HFFc6 (cell line): ENCODE measurements at places on chromosomes 3 and 15. TPM values are rescaled to one million over a fixed set of nuclear protein-coding genes. Genes with fewer than 3 reads are reported as not detected.

- no peak for DNase-seq
Observed at GRCh38 chr15:33005582-33005981, 188.9 kb downstream of the FMN1 start.

Gene GOLGA8H
- not detected in 3 replicates for total RNA-seq

DNA sequence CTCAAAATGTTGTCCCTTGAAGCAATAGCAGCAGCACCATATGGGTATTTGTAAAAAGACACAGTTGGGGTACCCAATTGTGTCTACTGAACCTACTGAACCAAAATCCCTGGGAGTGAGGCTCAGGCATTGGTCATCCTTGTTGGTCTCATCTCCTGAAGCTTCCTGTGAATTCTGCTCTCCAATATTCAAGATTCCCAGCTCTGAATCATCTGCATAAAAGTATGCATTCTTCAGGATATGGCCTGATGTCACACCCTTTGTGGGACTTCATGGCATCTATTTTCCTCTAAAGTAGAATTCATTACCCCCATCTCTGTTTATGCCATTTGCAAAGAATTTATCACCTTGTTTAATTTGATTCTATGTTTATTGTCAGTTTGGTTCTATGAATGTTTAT is 13.3 kb upstream of the PTX3 start:
- peak; percentile 59 for DNase-seq

GRCh38 chr3:56076746-56077145 is 391.5 kb downstream of the ERC2 start:
- DNase-seq = no peak

DNA sequence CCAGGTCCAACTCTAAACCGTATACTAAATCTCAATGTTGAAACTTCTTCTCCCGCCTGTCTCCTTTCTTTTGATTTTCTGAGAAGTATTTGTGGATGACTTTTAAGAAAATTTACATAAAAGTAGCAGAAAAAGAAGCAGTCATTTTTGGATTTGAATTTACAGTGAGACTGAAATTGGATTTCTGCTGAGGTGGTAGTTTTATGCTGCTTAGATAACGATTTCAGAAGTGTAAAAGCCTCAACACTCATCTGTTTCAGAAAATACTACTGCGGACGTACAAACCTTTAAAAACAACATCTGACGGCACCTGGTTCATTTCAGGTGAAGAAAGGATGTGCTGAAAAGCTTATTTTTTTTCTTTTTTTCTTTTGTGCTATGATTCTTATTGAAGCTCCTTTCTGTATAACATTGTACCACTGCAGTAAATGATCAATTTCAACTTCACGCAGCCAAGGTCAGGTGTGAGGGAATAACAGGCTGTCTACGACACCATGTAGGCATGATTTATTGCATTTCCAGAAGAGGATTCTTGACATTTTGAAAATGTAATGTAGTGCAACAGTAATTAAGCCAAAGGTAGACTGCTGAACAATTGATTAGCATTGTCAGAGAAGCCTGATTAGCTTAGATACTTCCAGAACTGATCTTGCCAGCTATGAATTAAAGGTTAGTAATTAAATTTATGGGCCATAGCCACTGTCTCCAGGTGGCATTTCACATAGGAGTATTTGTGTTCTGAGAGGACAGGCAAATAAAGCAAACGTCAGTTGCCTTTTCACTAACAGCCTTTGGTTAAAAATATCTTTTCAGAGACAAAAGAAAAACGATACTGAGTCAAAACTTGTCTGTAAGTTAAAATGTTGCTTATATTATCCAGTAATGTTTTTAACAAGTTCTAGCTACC is 134.6 kb upstream of the KBTBD8 start:
- DNase-seq = no peak

GRCh38 chr3:23726811-23727548 is 78.8 kb upstream of the UBE2E1 start:
- DNase-seq = no peak

GRCh38 chr3:131903988-131904415 is 130.8 kb downstream of the CPNE4 start:
- DNase-seq = peak; percentile 97

DNA sequence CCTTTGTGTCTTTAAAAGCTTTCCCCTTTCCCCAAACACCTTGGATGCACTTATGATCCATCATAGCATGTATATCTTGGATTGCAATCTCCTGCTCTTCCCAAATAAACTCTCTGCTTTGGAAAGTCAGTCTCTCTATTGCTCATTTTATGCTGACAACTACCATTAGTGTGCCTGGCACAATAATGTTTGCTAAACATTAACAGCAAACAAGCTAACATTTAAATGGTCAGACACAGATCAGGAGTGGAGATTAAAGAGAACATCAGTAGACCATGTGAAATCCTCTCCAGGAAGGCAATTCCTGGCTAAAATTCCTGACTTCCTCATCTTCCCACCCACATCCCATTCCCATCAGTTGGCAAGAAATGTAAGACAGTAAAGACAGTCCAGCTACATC is 44.3 kb upstream of the EIF1B start:
- no peak for DNase-seq

DNA sequence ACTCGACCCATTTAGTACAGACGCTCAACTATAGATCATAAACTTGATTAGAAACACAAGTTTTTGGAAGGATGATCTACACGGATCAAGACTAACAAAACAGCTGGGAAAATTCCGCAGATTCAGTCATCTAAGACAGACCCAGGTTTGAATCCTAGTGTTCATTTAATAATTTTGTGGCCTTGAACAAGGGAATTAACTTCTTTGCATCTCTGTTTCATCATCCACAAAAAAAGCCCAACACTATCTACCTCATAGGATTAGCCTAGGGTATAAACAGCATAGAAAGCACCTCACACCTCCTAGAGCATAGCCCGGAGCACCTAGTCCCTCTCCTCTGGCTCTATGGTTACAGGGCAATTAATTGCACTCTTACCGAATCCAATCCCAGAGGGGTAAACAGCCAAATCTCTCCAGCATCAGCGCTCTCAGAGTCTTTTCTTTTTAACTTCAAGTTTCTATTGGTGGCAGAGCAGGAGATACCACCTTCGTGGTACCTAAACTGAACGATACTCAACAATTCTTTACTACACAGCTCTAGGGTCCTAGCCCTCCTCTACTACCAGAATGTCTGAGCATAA is 3.5 kb downstream of the TBL1XR1 start:
- DNase-seq = no peak

- no peak for DNase-seq
Observed at GRCh38 chr15:67372543-67372942, 118.0 kb downstream of the IQCH start.

GRCh38 chr3:128180436-128180835 is 27.2 kb downstream of the EEFSEC start:
- DNase-seq = no peak

GRCh38 chr3:9649791-9650521 is 651 bp downstream of the MTMR14 start:
- DNase-seq = no peak

- DNase-seq = no peak
Observed at GRCh38 chr3:194976049-194976451, 290.4 kb downstream of the FAM43A start.

Gene AGBL1
- total RNA-seq = not detected in 2 replicates

Gene GOLGA8B
- 23.3 and 28.3 TPM in 2 replicates for total RNA-seq

GRCh38 chr3:115805520-115805919 is 182.2 kb downstream of the GAP43 start:
- no peak for DNase-seq

DNA sequence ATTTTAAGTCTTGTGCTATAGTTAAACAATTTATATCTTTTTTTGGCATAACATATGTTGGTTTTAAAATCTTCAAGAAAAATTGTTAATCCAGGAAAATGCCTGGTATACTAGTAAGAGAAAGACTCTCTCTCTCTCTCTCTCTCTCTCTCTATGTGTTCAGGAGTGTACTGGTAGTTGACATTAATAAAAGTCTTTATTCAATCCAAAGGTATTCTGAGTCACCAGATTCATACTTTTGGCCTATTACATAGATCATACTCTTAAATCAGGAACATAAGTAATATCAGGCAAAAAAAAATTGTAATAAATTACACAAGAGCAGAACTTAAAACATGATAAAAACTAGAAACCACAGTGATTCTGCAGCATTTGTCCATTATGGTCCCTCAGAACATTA is 70.2 kb downstream of the TFG start:
- DNase-seq = no peak

GRCh38 chr15:90845201-90845949 is 23.0 kb upstream of the FURIN start:
- peak; percentile 85 for DNase-seq

Gene NBEAL2
- total RNA-seq = 5.3 to 5.7 TPM (median 5.5 TPM) in 3 replicates

Gene CHRD
- total RNA-seq = 0.06 TPM in 1 of 3 replicates, not detected in the others

Gene C3orf22
- total RNA-seq = not detected in 3 replicates

Gene SOX14
- total RNA-seq = not detected in 3 replicates

Gene CD96
- not detected in 2 replicates for total RNA-seq

DNA sequence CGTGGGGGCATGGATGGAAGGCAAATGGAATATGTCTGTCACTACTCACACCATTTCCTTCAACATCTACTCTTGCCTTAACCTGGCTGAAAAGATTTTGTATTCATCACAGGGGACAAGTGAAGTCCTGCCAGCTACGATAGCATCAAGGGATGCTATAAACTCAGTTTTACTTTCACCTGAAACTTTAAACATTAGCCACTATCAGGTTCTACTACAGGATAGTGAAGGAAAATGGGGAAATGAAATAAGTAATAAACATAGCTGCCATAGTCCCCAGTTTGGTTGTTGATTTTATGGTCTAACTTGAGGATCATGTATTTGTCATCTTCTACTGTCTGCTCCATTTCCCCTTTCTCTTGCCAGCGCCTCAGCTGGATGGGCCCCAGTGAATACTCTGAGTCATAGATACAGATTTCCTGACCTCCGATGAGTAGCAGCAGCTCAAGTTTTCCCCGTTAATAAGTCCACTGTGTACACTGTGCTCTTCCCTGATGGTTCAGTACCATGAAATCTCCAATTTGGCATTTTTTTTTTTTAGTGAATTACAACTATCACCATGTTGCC is 338.2 kb upstream of the SLCO3A1 start:
- DNase-seq = peak; percentile 91

DNA sequence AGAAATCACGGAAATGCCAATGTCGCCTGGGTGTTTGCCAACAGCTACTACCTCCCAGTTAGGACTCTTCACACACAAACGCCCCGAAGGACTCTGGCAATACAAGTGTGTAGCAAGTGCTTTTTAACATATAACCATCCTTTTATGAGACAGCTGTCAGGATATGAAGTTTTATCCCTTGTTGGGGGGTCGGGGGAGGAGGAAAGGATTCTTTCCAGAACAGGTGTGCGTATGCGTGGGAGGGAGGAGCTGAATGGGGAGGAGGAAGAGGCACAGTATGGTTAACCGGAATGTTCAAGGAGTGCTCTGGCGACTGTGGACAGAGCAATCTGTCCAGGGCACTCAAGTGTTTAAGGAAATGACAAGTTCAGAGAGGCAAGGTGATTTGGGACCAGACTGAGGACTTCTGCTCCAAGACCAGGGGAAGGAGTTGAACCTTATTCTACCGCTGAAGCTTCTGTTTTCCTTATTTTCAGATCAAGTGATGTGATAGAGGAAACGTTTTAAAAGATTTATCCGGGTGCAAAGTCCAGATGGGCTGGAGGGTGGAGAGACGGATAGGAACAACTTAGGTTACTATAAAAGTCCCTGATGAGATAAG is 1.3 kb downstream of the TSPAN3 start:
- DNase-seq = no peak

Gene SPINK8
- not detected in 3 replicates for total RNA-seq

DNA sequence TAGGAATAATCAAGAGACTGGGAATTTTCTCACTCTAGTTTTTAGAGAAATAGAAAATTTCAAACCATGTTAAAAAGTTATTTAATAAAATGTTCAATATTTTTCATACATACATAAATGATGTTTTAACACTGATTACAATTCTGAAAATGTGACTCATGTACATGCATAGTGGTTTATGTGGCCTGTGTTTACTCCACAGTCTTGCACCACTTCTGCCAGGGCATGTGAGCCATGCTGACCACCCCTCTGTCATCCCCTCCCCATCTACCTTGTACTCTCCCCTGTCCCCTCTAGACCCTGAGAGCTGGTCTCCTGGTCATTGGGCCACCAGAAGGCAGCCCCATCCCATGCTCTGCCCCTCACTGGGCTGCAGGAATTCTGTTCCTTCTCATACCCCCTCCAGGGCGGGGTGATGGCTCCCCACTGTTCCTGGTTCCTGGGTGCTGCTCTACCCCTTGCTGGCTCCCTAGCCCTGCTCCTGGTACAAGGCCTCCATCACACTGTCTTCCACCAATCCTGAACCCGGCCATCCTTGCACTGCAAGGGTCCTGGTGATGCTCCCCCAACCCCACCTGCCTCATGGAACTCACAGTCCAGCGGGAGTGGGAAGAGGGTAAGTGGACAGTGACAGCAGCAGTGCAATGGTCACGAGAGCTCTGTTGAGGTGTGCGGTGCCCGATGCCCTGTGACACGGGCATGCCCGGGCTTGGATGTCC is 24.2 kb upstream of the SLC41A3 start:
- DNase-seq = no peak

DNA sequence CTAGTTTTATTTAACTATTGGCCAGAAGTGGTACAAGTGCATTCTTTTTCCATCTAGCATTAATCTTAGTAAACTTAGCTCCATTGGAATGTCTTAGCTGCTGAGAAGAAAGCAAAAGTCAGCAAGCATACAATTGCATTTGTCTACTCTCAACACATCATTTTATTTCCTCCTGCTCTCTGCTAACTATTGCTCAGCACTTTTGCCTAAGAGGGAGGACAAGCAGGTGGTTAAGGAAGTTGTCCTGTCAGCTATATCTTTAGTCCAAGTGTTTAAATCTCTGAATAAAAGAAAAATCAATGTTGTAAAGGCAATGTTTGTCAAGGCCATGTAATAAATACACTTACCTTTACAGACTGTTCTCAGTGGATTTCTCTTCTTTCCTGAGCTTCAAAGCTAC is 51.0 kb downstream of the FHIT start:
- no peak for DNase-seq

- DNase-seq = no peak
Observed at GRCh38 chr15:58285212-58285920, 146.4 kb upstream of the LIPC start.

- no peak for DNase-seq
Observed at GRCh38 chr3:55546866-55547669, 60.0 kb upstream of the WNT5A start.

DNA sequence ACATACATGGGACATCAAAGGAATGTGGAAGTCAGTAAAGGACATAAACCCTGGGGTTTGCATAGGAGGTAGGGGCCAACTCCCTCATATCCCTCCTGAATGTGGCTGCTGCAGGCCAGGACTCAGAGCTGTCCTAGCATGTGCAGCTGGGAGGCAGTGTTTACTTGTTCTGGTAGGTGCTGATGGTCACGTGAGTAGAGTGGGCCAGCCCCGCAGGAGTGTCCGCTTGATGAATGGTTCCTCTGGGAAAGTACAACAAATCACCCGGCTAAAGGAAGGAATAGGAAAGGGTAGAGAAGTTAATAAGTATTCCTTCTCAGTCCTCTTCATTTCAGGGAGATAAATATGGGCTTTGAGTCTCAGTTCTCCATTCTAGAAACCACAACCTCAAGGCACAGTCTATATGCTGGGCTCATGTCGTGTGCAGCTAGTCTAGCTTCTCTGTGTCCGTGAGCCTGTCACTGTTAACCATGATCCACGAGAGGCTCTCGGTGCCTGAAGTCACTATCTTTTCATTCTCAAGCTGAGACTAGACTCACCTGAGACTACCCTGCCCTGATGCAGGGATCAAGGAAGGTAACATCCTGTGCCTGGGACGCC is 17.9 kb downstream of the RIOX2 start:
- DNase-seq = no peak

- no peak for DNase-seq
Observed at GRCh38 chr3:196625331-196625730, 14.2 kb upstream of the NRROS start.
